Peyer's patch (tissue), 4 donors: ENCODE measurements at places on chromosomes 6 and 20.

- no peak for DNase-seq
Measured at GRCh38 chr6:129606664-129607063, 103.3 kb downstream of the ARHGAP18 start.

DNA sequence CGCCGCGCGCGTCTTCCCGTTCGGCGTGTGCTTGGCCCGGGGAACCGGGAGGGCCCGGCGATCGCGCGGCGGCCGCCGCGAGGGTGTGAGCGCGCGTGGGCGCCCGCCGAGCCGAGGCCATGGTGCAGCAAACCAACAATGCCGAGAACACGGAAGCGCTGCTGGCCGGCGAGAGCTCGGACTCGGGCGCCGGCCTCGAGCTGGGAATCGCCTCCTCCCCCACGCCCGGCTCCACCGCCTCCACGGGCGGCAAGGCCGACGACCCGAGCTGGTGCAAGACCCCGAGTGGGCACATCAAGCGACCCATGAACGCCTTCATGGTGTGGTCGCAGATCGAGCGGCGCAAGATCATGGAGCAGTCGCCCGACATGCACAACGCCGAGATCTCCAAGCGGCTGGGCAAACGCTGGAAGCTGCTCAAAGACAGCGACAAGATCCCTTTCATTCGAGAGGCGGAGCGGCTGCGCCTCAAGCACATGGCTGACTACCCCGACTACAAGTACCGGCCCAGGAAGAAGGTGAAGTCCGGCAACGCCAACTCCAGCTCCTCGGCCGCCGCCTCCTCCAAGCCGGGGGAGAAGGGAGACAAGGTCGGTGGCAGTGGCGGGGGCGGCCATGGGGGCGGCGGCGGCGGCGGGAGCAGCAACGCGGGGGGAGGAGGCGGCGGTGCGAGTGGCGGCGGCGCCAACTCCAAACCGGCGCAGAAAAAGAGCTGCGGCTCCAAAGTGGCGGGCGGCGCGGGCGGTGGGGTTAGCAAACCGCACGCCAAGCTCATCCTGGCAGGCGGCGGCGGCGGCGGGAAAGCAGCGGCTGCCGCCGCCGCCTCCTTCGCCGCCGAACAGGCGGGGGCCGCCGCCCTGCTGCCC is 1.1 kb downstream of the SOX4 start:
- DNase-seq = peak; percentile 73

GRCh38 chr6:47663462-47664216 is 34.7 kb upstream of the ADGRF4 start:
- DNase-seq = no peak

GRCh38 chr6:124123617-124124209 is 320.0 kb downstream of the NKAIN2 start:
- DNase-seq = no peak

DNA sequence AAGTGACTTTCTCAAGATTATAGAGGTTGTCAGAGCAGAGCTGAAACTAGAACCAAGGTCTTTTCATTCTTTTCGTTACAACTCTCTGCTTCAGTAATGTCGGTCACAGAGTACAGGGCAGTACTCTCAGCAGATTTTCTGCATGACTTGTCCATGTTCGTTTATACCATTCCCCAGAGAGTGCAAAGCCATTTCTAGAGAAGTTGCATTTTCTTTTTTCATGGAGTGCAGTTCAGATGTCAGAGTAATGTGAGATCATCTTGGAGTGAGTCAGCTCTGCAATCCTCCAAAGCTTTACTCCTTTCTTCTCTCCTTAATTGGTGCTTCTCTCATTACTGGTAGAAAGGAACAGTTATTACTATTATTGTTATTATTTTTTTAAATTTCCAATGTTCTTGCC is 115.6 kb upstream of the B3GAT2 start:
- no peak for DNase-seq

DNA sequence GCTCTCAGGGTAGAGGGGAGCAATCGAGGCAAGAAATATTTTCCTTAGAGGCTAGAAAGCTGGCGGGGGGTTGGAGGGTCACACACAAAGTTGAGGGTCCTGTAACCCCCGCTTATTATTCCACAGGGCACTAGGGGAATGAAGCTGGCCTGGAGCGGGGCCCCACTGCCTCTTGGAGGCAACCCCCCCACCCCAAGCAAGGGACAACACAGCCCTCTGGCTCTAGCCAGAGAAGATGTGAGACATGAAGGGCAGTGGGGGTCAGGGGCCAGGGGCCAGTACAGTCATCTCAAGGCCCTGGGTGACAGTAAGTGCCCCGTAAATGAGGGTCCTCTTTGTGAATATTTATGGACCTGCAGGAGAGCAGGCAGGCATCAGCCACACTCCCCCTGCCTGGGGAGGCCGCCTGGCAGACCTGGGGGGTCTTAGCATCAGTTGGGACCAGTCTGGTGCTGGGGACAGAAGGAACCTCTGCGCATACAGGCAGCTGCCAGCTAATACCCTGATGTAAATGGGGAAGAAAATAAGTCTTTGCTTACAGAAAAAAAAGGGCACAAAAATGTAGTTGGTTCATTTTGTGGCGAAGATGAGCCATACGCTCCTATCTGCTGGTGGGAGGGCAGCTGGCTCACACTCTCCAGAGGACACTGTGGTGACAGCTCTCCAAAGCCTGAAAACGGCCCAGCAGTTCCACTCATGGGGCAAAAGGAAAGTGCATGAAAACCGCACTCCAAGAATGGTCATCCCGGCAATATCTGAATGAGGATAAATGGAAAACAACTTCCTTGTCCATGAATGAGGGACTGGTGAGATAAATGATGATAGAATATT is 21.9 kb downstream of the SPATA2 start:
- no peak for DNase-seq

- DNase-seq = no peak
Measured at GRCh38 chr20:36951979-36952738, 651 bp upstream of the SAMHD1 start.

DNA sequence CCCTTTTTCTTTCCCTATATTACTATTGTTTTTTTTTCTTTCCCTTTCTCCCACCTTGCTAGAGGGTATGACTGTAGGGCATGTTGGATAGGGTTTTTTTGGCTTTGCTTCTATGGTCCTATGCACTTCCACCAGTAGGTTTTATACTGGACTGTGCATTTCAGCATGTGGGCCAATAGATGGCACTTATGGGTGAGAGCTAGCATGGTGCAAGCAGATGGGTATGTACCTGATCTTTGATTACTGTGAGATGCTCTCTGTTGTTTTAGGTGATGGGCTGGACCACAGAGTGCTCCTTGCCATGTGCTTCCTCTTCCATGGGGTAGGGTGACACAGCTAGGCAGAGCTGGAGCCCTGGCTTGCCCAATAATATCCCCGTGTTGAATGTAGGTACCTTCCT is 128.5 kb upstream of the CHD6 start:
- DNase-seq = no peak

DNA sequence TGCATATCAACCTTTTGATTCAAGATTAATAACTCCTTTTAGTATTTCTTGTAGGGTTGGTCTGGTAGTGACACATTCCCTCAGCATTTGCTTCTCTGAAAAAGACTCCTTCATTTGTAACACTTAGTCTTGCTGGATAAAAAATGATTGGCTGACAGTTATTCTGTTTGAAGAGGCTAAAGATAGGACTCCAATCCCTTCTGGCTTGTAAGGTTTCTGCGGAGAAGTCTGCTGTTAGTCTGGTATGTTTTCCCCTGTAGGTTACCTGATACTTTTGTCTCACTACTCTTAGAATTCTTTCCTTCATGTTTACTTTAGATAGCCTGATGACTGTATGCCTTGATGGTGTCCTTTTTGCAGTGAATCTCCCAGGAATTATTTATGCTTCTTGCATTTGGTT is 96.0 kb downstream of the CARMIL1 start:
- DNase-seq = no peak

- peak; percentile 56 for DNase-seq
Measured at GRCh38 chr20:43514648-43514999, 7.1 kb downstream of the L3MBTL1 start.
